ENCODE measurements at places on chromosomes 2 and 18.
A peak's percentile ranks its signal among the peaks of the same experiment; 100 is the strongest.

GRCh38 chr2:42135381-42136312 lies 33.5 kb upstream of the EML4 start:
- no peak for DNase-seq

- DNase-seq: peak; percentile 32
Measured at GRCh38 chr2:175003875-175004729, 1.1 kb downstream of the CHN1 start.

DNA sequence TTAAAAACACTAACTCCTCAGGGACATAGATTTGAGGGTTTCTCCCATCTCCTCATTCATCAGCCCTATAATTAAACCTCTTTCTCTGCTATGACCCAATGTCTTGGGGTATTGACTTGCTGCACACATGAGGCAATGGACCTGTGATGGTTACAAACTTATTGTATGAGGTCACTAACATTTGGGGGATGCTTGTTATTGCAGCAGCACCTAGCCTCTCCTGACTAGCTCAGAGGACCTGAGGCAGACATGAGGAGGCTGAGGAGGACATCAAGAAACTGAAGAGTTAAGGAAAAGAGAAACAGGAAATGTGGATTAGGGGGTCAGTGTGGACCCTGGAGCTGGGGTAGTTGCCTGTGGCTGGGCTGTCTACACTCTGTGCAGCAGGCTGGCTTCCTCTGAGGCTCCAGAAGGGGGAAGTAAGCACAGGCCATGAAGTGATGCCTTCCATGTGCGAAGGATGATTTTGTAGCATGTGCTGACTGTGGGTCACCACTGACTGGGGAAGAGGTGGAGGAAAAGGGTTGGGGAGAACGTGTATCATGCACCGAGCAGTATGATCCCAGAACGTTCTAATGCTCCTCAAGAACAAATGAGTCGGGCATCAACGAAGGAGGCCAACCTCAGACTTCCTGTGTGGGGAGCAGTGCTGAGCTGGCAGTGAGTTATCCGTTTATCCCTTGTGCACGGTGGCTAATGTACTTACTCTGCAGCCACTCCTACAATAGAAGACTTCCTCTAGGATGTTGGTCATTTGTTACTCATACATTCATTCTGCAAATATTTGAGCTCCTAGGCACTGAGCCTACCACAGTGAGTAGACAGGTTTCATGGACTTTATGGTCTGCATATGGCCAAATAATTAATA lies 42.1 kb upstream of the RFX8 start:
- peak; percentile 95 for DNase-seq

GRCh38 chr2:232611559-232612218 lies 21.7 kb upstream of the EFHD1 start:
- DNase-seq: peak; percentile 89

GRCh38 chr2:45698554-45698953 lies 47.1 kb downstream of the PRKCE start:
- DNase-seq: peak; percentile 55

- DNase-seq: no peak
Measured at GRCh38 chr2:60157283-60157682, 396.2 kb downstream of the BCL11A start.

GRCh38 chr18:75044791-75045190 lies 164.1 kb downstream of the PTGR3 start:
- DNase-seq: no peak

GRCh38 chr2:53945538-53945937 lies 25.3 kb downstream of the PSME4 start:
- no peak for DNase-seq

DNA sequence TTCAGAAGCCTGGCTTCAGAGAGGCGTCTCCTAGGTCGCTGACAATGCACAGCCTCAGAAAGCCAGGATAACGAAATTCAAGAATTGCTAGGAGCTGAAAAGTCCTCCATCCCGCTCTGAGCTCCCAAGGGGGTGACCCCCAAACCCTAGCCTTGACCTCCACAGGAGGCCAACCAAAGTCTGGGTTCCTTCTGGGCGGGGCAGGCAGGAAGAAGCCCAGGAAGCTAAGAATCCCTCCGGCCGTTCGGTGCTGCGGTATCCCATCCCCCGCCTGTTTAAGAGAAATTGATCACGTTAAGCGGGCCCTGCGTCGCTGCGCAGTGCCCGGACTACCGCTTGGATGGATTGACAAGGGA lies 2.5 kb upstream of the OSR1 start:
- no peak for DNase-seq

GRCh38 chr2:27078267-27079194 lies at the start of gene EMILIN1:
Gene EMILIN1, plus strand, starts transcription at chr2:27078615. Its CDS starts 451 bp downstream, at chr2:27079066.
- DNase-seq: peak; percentile 98

- no peak for DNase-seq
Measured at GRCh38 chr18:23881778-23882177, 132.8 kb upstream of the TTC39C start.

DNA sequence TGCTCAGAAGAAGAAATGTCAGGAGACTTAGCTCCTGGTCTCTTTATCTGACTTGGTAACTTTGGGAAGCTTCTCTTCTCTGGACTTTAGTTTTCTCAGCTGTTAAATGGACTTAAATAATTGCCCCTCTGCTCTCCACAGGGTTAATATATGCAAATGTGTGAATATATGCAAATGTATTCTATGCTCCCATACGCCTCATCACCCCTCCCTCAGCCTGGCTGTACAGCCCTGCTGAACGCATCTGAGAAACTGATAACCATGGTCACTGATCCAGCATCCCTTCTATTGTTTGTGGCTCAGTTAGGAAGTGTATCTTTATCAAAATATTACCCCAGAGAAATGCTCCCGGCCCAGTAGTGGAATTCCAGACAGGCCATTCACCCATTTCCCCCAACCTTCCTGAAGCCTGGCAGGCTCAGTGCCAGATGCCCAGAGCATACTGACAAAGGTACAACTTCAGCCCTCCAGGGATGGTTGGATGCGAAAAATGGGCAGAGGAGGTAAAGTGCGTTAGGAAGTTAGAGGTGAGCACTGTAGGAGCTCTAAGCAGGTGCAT lies 103.4 kb downstream of the DYSF start:
- DNase-seq: no peak

DNA sequence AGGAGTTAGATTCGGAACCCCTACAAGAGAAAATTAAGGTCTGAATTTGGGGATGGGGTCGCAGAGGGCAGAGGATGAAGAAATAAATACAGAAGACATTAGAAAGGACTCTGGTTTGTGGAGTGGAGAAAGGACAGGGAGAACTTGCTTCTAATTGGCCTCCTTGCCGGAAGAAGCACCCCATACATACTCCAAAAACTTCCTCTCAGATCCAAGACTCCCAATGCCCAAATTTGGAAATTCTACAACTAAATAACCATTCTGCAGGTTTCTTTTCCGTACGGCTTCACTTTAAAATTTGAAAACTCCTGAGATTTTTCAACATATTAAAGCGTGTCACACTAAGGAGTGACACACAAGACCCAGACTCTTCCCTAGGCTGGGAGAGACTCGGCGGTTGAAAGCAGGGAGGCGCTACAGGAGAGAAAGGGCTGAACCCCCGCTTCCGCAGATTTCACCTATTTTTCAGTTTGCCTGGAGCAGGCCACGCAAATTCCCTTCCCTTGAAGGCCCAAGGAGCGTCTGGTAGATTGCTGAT lies 478 bp downstream of the CLHC1 start:
- DNase-seq: peak; percentile 62
